ENCODE measurements at places on chromosomes 4 and X. TPM values are rescaled to one million over a fixed set of nuclear protein-coding genes. Genes with fewer than 3 reads are reported as not detected.

DNA sequence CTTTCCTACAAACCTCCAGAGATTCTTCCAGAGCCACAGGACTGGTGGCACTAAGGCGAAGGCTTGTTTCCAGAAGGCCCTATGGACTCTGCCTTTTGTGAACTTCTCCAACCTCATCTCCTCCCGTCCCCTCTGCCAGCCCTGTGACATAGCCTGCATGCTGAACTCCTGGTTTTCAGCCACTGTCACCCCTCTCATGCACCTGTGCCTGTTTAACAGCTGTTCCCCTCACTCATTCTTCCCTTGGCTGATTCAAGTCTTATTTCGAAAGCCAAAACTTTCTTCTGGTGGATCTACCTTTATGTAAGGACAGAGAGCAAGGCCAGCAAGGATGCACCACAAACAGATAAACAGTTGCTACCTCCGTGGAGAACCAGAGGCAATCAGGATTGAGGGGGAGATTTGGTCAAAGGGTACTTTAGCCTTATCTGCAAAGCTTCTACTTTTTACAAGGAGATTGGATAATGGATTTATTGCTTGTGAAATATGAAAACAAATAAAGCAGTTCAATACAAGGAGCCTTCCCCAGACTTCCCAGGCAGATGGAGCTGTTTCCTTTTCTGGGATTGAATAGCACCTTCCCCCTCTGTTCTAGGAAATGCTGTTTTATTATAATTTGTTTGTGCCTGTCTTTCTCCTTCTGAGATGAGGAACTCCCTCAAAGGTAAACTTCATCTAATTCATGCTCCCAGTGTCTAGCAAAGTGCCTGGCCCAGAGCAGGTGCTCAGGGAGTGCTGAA, 5.7 kb downstream of the CITED1 start:
- no peak for DNase-seq

DNA sequence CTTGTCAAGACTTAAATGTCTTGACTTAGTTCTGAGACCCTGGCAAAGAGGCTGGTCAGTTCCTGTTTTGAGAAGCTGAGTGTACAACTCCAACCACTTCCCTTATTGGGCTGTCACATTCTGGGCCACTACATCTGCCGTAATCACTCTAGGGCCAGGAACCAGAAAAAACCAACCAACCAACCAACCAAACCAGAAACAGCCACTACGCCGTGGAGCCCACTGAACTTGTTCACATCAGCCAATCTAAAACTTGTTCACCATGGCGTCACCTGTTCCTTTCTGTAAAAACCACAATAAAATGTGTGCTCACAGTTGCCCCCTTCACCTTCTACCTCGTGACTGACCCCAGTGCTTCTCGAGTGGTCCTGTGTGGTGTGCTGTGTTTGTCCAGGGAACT, 107.3 kb downstream of the JADE1 start:
- DNase-seq: no peak

The GAGE13 gene
- not detected for polyA plus RNA-seq

GRCh38 chrX:57904176-57904880, 5.9 kb downstream of the ZXDA start:
- no peak for DNase-seq

DNA sequence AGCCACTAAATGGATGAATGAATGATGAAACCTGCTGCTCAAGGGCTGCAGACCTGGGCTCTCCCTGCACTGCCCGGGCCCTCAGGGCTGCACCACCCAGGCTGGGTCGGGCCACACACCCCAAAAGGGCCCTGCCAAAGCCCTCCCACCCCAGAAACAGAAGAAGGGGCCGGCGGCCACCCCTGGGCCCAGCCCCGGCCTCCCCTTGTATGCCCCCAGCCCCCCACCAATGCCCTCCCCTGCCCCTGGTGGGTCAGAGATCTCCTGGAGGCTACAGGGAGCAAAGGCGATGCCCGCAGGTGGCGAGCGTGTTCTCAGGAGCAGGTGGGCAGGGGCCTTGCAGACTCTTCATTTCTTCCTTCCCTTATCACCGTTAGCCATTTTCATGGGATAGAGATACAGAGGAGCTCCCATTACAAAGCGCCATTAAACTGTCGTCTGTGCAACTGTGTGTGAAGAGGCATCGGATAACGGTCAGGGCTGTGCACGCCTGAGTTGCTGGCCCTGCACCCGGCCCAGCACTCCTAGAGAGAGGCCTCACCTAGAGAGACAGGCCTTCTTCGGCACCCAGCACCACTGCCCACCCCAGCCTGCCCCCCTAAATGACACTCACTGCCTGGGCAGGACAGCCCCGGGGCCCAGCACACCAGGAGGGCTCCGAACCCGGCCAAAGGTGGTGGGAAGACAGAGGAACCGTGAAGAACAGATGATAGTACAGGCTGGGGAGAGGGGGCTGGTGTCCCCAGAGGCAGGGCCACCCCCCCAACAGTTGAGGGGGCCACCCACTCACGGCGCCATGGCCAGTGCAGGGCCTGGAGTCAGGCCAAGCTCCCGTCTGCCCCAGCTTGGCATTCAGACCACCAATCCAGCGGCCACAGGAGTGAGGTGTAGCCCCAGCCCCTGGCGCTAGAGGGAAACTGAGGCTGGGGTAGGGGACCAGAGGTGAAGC, 133.7 kb downstream of the FAM53A start:
- peak; percentile 21 for DNase-seq

GRCh38 chr4:124415146-124415545, 297.4 kb downstream of the ANKRD50 start:
- no peak for DNase-seq

The TCEAL9 gene
- 245 TPM for polyA plus RNA-seq

DNA sequence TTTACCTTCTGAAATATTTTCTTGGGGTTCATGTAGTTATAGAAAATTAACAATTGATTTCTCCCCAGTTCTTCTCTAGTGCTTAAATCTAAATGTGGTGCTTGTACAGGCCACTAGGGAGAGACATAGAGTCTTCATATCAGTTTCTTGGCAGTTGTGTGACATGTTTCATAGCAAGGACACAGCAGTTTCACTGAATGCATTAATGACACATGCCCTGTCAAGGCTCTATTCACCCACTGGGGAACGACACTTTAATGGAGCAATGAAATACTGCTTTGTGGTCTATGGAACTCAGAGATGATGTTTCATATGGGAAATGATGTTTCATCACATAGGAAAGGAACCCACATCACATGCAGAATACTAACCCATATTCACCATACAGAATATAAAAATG, 2.8 kb downstream of the VEGFC start:
- peak; percentile 16 for DNase-seq

The ANKRD17 gene
- polyA plus RNA-seq: 60.0 TPM

DNA sequence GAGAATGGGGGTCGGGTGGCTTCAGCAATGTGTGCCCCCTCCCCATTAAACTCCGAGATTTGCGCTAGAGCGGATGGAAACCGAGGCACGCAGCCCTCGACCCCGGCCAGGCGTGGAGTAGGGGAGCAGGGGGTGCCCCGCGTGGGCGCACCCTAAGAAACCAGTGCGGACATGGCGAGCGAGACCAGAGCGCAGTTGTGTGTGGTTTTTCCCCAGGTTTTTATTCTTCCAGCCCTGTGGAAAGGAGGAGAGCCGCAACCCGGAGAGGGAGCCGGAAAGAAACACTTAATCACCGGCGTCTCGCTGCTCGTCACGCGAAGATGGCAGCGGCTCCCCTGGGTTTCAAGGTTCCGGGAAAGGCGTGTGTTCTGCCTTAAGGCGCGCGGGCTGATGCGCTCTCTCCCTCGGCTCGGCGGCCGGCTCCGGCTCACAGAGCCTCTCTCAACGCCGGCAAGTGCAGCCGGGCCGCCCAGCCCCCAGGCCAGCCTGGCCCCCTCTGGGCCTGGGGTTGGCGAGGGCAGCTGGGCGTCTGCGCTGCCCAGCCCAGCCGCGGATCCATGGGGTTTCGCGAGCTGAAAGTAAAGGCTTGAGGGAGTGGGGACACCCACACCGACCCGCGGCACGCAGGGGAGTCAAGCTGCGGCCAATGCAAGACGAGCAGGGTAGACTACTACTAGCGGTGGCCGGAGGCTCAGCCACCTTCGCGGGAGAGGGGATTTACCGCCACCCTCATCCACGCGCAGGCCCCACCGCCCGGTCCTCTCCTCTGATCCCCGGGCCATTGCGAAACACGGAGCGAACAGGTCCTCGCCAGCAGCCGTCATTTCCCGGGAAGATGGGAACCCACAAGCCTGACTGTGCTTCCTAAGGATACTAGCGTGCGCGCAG, 74.0 kb upstream of the BCOR start:
- no peak for DNase-seq

DNA sequence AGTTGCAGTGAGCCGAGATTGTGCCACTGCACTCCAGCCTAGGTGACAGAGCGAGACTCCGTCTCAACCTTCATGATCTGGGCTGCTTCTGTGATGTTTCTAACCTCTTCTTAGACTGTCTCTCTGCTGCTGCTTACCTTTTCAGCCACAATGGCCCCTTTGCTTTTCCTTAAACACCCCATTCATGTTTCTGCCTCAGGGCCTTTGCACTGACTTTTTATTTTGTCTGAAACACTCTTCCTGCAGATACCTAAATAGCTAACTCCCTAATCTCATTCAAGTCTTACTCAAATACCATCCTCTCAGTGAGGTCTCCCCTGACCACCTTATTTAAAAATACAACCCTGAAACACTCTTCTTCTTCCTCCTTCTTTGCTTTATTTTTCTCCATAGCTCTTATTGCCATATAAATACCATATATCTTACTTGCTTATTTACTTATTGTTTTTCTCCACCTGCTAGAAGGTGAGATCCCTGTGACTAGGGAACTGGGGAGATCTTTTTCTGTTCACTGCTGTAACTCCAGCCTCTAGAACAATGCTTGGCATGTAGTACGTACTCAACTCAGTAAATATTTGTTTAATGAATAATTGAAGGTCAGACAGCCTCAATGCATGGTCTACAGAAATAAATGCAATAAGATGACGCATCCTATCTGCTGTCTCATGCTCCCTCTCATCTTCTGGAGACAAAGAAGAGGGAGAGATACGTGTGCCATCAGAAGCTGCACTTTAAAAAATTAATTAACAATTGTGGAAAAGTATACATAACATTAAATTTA, 43.8 kb upstream of the SETD7 start:
- no peak for DNase-seq

DNA sequence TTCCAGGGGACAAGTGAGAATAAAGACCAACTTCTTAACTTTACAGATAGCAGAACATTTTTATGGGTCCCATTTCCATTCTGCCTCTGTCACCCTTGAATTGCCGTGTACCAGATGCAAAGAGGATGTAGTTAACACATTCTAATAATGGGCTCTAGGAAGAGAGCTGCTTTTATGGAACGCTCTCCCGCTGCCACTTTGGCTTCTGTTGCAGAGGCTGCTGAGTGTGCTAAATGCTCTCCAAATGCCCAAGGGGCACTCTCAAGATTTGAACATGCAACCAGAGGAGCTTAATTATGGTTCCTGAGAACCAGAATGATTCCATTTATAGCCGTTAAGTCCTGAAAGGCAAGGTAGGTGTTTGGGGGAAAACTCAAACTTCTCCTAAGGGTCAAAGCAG, 28.1 kb upstream of the GPC3 start:
- no peak for DNase-seq

- no peak for DNase-seq
Observed at GRCh38 chr4:2281575-2282343, 19.9 kb upstream of the MXD4 start.

The BEND4 gene
- polyA plus RNA-seq: 0.97 TPM

The FRMD7 gene
- polyA plus RNA-seq: 1.7 TPM

- no peak for DNase-seq
Observed at GRCh38 chr4:119722670-119723069, 94.1 kb upstream of the PDE5A start.

The GC gene
- polyA plus RNA-seq: 0.17 TPM

- DNase-seq: no peak
Observed at GRCh38 chrX:118734909-118735308, 7.5 kb downstream of the IL13RA1 start.

The ADH1A gene
- 0.92 TPM for polyA plus RNA-seq

The OPN1MW gene
- polyA plus RNA-seq: not detected

DNA sequence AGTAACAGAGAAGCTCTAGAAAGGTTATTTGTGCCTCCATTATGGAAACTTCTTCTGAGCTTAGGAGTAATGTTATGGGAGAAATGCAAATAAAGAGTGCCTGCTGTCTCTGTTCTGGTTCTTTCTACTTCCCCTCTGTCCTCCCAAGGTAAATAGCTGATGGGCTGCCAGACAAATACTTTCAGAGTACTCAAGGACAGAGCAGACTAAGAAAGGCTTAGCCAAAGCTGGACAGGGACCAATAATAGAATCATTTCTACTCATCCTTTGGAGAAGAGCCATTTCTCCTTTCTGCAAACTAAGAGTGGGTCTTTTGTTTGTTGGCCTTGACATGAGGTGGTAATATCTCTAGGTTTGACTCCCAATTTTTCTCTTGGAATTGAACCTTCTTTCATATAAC, 136.1 kb downstream of the MID1IP1 start:
- no peak for DNase-seq

DNA sequence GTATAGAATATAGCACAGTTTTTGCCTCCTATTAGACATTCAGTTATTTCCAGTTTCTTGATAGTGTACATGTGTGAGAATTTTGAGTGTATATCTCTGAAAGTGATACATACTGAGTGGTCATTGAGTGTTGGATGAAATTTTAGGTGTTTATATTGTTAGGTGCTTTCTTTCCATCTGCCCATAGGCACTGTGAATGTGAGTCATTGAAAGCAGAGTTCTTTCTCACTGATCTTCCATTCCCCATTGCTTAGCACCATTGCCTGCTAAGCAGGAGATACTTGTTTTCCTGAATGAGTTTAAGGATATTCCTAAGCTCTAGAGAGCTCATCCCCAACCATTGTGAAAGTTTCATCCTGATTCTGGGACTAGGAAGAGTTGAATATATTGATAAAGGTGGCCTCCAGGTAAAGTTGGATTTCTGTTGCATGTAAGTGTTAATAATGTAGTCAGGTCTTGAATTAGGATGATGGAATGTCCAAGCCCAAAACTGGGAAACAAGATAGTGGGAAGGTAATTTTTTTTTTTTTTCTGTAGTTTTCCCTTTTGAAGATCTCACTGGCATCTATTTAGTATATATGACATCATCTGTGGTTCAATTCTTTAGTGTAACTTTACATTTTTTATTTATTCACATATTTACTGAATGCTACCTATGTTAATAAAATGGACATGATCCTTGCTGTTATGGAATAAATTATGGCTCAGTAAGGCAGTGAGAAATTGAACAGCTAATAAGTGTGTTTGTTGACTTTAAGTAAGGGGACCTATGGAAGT, 22.1 kb downstream of the UBE2K start:
- no peak for DNase-seq

GRCh38 chr4:156956826-156957368, 14.7 kb downstream of the PDGFC start:
- DNase-seq: no peak

DNA sequence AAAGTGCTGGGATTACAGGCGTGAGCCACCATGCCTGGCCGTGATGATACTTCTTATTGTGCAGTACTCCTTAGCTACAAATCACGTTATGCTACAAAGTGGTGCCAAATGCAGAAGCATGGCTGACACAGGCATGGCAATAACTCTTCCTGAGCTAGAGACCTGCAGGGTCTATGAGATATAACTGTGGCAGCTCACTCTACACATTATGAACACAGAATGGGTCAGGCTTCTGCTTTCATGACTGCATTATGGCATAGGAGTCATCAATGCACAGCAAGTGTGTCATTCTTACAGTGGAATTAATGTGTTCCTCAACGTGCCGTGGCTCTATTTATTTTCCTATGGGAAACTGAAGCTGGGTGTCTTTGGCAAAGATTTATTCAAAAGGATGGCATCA, 64.5 kb downstream of the UGT8 start:
- DNase-seq: no peak

The GABRE gene
- polyA plus RNA-seq: 5.2 TPM

GRCh38 chr4:84126061-84126787, 372.9 kb downstream of the NKX6-1 start:
- no peak for DNase-seq

- no peak for DNase-seq
Observed at GRCh38 chr4:84778041-84778440, 188.4 kb downstream of the WDFY3 start.

Data from right renal pelvis (tissue), 4 donors.